CD4-positive, CD25-positive, alpha-beta regulatory T cell (primary cell): ENCODE measurements at places on chromosomes 1 and 21.

GRCh38 chr1:71399594-71399993, 318.8 kb upstream of the ZRANB2 start:
- no peak for DNase-seq

DNA sequence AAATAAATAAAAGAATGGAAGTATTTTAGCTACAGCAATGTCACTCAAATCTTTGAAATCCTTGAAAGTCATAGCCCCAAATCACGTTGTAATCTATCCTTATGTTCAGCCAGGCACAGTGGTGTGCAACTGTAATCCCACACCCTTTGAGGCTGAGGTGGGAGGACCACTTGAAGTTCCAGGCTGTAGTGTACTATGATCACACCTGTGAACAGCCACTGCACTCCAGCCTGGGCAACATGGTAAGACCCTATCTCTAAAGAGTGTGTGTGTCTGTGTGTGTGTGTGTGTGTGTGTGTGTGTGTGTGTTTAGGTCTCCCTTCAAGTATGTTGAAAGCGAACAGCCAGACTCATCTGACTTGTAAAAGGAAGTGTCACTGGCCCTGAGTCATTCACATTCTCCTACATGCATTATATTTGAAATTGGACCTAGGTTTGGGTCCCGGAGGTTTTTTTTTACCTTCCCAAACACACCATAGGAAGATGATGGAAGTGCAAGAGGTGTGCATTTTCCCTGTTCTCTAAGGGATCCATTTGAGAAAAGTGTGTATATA, 50.1 kb downstream of the ZNF281 start:
- no peak for DNase-seq

- DNase-seq: no peak
Observed at GRCh38 chr1:210882414-210883221, 251.3 kb downstream of the KCNH1 start.

DNA sequence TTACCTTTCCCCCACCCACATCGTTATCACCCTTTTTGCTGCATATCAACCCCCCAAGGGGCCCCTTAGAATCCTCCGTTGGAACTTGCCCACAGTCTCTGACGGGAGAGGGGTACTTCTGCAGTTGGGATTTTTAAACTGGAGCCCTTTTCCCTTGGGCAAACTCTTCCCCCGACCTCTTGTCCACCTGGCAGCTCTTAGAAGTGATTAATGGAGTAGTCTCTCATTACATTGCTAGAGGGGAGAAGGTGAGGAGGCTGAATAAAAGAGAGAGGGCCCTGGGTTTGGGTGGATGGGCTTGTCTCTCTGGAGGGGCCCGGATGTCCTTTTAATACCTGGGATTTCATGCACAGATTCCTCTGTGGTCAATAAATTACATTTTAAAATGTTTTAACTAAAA, 27.2 kb upstream of the TSPAN2 start:
- DNase-seq: no peak

DNA sequence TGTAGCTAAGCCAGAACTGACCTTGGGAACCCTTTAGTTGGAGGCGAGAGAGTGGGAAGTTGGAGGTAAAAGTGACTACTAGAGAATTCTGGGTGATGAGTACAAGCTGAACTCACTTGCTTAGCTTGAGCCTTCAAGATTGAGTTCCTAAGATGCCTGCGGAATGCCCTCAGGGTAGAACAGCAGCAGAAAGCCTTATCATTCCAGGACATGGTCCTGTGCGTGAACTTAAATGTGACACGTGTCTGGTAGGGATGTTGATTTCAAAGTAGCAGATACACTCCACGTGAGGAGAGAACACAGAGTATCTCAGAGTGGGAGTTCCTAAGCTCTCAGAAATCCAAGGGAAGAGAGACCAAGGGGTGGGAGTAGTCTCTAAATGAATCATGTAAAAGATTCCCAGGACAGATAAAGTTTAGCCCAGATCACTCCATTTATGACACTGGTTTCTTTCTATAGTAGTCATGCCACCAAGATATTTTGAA, 60.1 kb downstream of the KCNK1 start:
- no peak for DNase-seq

DNA sequence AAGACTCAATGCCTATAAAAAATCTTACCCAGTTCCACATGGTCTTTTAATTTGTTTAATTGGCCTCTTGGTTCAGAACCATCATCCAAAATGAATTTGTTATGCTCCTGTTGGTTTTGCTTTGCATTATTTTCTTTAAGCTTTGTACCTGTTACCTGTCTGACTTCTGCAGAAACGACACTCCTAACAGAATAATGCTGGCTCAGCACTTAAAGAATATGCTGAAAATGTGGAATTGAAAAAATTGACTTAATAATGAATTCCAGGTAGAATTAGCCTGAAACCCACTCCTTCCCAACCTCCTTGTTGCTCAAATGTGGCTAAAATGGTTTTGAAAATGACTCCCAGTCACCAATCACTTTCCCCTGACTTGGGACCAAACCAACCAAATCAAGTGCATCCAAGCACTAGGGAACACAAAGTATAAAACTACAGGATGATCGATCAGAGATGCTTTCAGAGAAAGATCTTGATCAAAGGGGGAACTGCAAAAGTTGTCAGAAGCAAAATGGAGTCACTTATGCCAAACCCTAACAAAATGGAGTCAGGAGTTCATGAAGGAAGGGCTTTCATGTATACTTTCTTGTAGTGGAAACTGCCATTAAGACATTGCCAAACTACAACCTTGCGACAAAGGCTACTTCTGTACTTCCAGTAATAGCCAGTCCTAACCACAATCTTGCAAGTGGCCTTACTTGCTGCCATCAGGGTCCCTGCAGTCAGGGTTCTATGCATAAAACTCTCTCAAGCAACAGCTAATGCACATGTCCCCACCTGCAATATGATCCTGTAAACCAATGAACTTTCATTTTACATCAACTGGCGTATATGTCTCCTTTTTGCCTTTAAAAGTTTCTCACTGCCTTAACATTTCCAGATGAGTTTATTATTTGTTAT, 5.4 kb downstream of the GBP7 start:
- DNase-seq: no peak

DNA sequence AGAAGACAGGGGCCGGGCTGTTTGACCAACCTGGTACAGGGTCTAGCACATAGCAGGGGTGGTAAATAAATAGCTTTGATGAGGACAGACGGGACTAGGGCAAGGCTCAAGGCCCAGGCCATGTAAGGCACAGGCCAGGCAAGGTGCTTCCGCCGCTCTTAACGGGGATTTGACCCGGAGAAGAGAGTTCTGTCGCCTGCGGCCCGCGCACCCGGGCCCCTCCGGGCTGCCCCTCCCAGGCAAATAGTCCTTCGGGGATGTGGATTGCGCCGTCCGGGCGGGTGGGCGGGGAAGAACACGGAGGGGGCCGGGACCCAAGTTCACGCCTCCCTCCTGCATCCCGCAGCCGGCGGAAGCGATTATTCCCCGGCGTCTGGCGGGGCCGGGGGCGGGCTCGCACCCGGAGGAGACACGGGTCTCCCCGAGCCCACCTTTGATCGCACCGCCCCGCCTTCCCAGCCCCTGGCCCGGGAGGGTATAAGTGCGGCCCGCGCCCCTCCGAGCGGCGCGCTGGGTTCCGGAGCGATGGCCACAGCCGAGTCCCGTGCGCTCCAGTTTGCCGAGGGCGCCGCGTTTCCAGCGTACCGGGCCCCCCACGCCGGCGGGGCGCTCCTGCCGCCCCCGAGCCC, at the start of gene MIXL1:
MIXL1 (plus strand) TSS at position 508 of the 629 bp plus-strand sequence; CDS start at position 526, 18 bp downstream.
- DNase-seq: no peak

DNA sequence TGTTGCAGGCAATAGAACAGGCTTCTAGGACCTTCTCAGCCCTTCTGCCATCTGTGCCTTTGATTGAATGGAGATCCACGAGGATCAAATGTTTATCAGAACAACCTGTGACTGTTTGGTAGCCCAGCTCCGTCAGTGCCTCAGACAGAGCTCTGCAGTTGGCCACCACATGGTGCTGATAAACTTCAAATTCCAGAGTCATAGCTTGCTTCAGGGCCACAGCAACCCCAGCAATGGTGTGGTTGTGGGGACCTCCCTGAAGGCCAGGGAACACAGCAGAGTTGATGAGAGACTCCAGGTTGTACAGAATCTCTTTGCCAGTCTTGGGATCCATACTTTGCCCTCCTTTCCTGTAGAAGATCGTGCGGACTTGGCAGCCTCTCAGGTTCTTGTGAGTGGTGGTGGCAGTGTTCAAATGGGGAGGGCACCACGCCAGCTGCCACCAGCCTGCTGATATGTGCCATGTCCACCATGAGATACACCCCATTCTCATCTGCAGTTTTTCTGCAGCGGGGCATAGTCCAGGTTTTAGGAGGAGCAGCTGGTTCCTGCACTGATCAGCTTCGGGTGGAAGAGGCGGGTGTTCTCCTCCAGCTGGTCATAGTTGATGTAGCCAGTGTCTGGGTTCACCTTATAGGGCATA, 82.9 kb upstream of the ARTN start:
- DNase-seq: no peak

DNA sequence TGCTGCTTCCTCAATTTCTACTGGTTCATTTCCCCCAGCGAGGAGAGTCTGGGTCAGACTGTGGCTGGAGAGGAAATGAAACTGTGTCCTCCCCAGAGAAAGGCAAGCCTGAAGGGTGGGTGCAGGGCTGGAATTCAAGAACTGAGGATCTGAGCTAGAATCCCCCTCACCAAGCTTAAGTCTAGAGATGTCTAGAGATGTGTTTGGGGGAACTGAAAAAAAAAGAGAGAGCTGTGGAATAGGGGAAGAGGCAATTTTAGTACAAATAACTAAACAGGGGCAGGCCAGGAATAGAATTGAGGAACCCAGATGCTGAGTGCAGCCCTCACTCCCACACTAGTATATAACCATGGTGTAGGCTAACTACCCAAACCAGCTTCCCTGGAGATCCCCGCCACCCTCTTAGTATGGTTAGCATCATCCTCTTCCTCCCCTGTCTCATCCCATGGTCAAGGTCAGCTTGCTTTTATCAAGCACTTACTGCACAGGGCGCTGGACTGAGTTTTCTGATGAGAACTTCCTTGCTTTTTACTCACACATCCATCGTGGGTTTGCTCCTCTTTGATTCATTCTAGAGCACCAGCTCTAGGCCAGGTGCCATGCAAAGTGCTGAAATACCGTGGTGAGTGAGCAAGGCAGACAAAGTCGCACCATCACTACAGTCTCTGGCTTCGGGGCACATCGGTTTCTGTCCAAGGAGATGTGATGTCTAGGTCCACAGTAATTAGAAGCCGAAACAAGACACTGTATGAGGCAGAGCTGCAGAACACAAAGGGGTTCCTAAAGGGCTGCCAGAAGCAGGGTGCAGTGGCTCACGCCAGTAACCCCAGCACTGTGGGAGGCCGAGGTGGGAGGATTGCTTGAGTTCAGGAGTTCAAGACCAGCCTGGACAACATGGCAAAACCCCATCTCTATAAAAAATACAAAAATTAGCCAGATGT, 112.9 kb upstream of the IPO9 start:
- DNase-seq: no peak

DNA sequence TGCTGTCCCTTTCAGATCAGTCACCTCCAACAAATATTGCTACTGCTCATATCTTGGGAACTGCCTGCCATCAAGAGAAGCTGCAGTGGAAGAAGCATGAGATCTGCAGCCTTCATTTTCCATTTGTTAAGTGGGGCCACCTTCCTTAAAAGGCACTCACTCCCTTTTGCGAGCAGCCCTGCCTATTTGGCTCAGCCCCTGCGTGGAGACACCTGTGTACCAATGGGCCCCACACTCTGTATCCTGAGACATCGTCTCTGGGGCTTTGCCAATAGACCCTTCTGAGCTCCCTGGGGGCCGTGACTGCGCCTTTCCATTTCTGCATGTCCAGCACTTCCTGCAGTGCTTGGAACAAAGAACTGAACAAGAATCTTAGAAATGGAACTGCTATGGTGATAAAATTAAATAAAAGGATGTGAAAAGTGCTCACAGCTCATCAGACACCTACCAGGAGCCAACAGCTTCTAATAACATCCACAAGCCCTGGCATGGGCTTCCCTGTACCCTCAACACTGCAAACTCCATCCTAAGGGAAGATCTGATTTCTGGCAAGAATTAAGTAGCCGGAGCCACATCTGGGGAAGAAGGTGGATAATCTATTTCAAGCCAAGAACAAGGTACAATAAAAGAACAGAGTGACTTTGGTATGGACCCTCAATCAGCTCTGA, 36.7 kb downstream of the PARP1 start:
- DNase-seq: no peak

DNA sequence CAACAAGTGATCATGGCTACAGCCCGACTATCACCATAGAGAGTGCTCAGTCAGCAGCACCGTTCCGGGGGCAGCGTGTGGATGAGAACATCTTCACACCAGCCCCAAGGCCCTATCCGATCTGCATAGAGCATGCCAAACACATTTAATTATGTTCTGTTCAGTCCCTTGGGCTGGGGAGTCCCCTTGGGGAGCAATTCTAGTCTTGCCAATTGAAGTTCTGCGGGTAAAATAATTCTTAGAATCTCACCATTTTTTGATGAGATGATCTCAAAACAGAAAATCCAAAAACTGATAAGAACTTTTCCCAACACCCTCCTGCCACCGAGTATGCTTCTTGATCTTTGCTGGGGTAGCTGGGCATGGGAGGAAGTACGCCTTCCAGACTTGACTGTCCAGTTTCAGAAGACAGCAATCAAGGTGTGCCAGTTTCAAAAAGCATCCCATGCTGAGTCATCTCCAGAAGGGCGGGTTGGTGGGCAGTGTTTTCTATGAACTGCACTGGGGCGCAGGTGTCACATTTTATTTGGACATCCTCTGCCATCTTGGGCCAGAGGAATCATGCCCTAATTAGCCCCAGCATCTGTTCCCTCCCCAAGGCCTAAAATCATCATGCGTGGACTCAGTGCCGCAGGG, 20.8 kb upstream of the PTPRF start:
- DNase-seq: no peak

DNA sequence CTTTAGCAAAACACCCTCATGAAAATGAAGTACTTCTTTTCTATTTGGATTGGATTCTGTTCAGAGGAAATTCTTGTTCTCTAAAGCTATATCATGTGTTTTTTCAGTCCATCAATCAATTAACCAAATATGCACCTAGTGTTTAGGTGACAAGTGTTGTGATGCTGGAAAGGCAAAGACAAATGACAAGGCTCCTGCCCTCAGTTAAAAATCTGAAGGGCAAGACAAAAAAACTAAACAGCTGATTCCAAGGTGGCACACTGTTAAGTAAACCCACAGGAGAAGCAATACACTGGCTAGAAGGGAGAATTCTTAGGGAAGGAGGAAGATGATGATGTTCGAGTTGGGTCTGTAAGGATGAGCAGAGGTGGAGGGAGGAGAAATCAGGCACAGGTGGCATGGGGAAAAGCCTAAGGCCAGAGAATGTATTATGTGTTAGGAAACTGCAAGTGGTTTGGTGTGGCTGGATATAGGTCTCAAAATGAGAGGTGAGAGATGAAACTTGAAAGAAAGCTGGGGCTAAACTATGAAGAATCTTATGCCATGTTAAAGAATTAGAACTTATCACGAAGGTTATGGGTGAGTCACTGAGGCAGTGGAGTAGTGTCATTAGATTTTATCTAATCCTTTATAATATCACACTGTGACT, 51.8 kb upstream of the GFI1 start:
- no peak for DNase-seq

DNA sequence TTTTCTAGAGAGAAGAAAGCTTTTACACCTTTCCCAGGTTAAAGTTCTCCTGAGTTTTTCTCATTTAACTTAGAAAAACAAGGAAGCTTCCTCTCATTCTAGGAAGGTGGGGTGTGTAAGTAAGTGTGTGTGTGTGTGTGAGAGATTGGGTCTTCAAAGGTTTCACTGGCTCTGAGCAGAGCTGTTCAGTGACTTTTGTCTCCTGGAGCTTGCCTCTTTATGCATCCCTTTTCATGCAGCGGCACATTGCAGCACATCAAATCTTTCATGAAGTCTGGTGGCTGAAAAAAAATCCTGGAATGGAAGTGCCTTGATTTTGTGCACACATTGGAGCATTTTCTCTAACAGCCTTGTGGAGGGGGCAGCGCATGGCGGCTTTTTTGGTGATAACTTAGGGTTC, 3.4 kb downstream of the GPA33 start:
- DNase-seq: no peak

- DNase-seq: no peak
Observed at GRCh38 chr1:155527677-155528076, 34.9 kb downstream of the ASH1L start.
